ENCODE measurements at places on chromosomes 13 and 19. TPM values are rescaled to one million over a fixed set of nuclear protein-coding genes. Genes with fewer than 3 reads are reported as not detected.

DNA sequence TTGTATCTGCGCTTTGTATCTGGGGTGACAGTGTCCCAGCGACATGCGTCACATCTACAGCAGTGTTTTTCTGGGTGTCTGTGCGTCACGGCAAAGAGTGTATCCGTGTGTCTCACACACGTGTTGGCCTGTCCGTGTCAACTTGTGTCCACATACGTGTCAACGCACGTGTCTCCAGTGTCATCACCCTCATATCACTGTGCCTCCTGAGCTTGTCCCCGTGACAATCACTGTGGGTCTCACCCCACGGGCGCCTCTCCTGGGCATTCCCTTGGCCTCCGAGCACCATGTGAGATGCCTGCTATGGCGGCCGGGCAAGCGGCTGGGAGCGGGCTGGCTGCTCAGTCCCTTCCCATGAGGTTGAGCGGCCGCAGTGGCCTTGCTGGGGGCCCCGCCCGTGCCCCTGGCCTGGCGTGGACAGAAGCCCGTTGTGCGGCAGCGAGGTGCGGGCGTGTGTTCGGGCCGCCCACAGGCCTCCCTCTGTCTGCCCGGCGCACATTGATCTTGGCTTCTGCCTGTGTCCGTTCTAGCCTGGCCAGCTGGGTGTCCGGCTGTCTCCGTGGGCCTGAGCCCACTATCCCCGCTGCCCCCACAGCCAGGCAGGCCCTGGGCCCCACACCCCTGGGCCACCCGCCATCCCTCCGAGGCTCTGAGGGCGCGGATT, 6.4 kb downstream of the NFIX start:
- DNase-seq: peak; percentile 65

- no peak for DNase-seq
Measured at GRCh38 chr19:10338940-10339339, 484 bp downstream of the ICAM3 start.

GRCh38 chr19:56566904-56567273, 379 bp upstream of the ZNF470 start:
- peak; percentile 41 for DNase-seq

- no peak for DNase-seq
Measured at GRCh38 chr19:48991873-48992580, 1.1 kb downstream of the GYS1 start.

GRCh38 chr13:70408865-70409264, 300.6 kb upstream of the KLHL1 start:
- no peak for DNase-seq

The CEACAM3 gene
- not detected for total RNA-seq

GRCh38 chr13:113116871-113117271, 5.7 kb upstream of the F10 start:
- DNase-seq: no peak

DNA sequence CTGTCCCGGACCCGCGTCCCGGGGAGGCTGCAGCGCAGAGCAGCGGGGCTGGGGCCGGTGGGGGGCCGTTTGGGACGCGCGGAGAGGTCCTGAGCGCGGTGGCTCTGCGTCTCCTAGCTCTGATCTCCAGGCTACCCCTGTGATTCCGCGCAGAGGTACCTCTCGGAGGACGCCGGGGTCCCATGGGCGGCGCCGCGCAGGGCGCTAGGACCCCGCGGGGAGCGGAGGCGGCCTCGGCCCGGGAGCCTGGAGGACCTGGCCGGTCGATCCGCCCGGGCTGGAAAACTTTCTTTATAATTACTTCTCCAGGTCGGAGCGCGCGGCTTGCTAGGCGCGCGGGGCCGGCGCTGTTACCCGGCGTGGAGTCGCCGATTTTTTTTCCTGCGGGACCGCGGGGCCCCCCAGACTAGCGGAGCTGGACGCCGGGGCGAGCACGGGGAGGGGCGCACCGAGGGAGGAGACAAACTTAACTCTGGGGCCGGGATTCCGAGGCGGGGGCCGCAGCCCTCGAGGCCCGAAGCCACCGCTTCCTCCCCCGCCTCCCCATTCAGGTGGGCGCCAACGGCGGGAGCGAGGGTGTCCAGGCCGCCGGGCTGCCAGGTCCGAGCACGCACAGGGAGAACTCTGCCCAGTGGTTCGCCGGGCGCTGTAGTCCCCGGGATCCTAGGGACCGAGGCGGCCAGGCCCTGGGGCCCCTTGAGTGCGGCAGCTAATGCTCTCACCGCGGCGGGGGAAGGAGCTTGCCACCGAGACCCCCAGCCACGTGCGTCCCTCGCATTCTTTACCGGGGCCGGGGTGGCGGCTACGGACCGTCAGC, 848 bp upstream of the CEBPA start:
- DNase-seq: peak; percentile 53

- DNase-seq: no peak
Measured at GRCh38 chr13:41587490-41587889, 130.1 kb downstream of the RGCC start.

The FCGBP gene
- 0.82 TPM for total RNA-seq

GRCh38 chr19:45476304-45476703, 8.5 kb downstream of the FOSB start:
- DNase-seq: no peak

DNA sequence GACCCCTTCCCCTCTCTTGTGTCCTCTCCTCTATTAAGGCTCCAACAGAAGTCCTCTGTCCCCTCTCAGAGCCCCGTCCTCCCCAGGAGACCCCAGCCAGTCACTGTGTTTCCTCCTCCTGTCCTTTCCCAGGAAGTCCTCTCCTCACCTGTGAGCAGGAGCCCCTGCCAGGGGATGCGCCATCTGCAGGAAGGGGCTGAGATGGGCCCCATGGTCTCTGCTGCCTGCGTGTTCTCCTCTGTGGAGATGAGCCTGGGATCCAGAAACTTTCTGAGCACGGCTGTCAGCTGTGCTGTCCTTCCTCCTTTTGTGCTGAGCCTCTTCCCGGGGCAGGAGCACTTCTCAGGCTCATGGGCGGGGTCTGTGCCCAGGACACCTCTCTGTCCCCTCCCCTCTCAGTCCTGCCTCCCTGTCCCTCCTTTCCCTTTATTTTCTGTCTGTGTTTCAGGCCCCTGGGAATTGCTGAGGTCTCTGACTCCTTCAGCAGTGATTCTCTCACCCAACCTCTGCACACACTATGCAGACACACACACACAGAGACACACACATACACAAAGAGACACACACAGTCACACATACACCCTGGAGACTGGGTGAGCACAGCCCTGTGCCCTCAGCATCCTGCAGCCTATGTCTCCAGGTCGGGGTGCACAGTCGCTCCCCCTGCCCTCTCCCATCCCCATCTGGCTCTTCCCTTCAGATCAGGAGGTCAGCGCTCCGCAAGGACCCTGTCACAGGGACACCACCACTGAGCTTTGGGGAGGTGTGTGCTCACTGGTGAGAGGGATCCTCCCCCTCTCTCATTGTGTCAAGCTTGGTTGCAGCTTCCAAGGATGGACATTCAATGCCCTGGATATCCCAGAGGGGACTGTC, at the start of gene CEACAM8:
CEACAM8 (minus strand) TSS at position 308 of the 873 bp plus-strand sequence; CDS start at position 212, 96 bp downstream.
- no peak for DNase-seq

DNA sequence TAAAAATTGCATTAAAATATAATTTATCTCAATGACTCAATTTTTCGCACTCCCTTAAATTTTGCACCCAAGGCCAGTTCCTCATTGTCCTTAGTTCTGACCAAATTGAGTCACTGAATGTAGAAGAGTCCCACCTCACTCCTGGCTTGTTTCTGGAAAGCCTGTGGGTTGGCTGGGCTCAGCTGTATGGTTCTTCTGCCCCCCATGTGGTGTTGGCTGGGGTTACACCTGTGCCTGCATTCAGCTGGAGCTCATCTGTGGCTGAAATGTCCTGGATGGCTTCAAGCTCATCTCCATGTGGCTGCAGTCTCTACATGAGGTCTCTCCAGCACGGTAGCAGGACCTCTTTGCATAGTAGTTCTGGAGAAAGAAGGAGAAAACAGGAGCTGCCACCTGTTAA, 7.2 kb upstream of the IRGC start:
- no peak for DNase-seq

DNA sequence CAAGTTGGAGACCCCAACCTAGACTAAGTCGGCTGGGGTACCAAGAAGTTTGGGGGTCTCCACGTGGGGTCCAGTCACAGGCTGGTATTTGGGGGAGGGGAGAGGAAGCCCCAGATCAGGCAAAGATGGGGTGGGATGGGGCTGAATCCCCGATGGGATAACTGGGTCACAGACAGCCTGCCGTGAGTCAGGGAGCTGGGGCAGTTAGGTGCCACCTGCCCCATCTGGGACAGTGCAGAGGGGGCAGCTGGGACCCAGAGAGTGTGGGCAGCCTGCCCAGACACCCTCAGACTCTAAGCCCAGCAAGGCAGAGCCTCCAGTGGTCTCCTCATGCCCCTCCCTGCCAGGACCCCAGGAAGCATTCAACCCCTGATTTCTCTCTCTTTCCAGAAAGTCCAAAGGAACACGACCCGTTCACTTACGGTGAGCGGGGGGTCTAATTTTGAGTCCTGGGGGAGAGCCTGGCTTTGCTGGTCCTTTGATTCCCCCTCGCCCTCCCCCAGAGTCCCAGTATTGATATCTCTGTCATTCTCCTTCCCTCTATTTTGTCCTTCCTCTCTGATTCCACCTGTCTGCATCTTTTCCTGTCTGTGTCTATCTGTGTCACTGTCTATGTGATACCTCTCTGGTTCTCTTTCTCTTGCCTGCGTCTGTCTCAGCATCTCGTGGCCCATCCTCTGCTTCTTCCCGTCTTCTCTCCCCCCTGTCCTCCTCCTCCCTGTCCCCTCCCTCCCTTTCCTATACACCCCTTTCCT, 1.8 kb downstream of the FXYD1 start:
- DNase-seq: no peak

DNA sequence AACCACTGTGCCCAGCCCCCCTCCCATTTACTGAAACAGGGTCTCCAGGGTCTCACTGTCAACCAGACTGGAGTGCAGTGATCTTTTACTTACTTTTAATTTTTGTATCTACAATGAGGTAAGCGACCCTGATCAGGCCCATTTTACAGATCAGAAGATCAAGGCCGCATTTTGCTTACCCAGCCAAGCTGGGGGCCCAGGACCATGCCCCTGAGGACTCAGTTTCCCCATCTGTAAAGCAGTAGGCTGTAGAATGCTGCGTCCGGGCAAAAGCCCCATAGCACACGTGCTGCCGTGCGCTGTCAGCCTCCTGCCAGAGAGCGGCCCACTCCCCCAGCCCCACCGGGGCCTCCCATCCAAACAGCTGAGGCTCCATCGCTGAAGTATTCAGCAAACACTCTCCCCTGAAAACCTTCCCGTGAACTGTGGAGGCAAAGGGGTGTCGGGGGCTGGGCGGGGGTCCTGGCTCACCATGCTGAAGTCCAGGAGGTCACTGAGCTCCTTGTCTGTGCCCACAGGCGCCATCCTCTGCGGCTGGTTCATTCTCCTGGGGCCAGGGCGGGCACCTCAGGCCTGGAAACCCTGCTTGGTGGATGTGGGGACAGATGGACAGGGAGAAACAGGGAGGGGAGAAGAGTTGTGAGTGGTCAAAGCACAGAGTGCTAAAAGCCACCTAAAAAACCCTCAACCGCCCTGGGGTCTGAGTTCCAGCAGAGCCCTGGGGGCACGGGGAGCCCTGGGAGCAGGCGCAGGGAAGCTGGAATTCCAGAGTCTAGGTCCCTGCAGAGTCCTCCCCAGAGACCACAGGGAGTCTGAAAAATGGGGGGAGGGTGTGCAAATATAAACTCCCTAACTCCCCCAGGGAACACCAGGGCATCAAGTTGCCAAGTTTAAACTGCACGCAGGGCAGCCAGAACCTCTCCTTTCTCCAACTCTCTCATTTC, 2.4 kb downstream of the TCF3 start:
- no peak for DNase-seq

DNA sequence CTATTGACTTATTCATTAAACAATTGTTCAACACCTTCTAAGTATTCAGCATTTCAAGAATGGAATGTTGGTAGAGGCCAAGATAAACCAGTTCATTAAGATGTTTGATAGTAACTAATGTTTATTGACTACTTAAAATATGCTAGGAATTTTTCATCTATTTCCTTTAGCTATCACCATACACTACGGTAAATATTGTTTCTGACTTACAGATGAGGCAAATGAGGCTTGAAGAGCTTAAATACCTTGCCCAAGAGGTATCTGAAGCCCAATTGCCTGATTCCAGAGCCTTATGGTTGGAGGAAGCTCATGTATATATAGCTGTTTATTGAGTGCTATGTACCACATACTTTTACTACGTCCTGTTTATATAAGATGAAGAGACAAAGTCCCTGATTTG, 286.2 kb downstream of the NDFIP2 start:
- DNase-seq: no peak

GRCh38 chr19:29842471-29843179, 30.8 kb downstream of the CCNE1 start:
- no peak for DNase-seq

The FAAP24 gene
- total RNA-seq: 1.6 TPM

DNA sequence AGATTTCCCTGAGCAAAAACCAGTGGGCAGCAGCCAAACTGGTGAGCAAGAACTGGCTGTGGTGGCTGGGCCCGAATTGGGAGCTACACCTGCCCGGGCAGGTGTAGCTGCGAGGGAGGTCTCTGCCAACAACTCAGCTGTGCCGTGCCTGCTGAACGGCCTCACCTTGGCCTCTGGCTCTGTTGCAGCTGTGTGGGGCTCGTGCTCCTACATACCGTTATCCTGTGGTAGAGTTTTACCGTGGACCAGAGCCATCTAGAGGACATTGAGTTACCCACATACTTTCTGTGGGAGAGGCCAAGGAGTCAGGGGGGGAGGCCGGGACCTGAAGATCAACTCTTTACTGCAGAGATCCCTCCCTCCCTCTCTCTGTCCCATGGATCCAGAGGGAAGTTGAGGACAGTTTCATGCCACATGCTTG, 113.2 kb downstream of the TM9SF2 start:
- DNase-seq: no peak

DNA sequence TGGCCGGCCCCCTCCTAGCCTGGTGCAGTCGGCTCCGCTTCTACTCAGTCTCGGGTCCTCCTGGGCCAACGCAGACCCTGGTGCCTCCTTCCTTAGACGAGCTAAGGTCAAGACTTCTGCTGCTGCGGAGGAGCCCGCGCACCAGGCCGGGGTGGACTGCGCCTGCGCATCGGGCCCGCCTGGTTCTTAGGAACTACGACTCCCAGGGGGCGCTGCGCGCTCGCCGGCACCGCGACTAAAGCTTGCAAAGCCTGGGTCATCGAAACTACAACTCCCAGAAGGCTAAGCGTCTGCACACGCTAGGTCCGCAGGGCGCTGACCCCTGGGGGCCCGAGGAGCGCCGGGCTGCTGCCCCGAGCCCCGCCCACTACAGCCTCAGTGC, at the start of gene ZNF835:
ZNF835 (minus strand) TSS at position 145 of the 382 bp plus-strand sequence. CDS start 6,559 bp downstream, outside the sequence.
- DNase-seq: peak; percentile 91

The NOVA2 gene
- 8.6 TPM for total RNA-seq

DNA sequence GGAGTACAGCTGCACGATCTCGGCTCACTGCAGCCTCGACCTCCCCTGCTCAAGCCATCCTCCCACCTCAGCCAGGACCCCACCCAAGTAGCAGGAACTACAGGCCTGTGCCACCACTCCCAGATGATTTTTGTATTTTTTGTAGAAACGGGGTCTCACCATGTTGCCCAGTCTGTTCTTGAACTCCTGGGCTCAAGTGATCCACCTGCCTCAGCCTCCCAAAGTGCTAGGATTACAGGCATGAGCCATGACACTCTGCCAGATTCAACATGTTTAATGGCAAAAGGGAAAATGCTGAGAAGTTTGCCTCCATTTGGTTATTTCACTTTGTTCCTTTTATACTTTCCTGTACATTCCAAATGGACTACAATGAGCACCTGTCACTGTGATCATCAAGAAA, 65.8 kb downstream of the ZIC5 start:
- DNase-seq: no peak
